Renal pelvis (tissue), 12 donors: ENCODE measurements at places on chromosomes 5 and 9. TPM values are rescaled to one million over a fixed set of nuclear protein-coding genes. Genes with fewer than 3 reads are reported as not detected.

DNA sequence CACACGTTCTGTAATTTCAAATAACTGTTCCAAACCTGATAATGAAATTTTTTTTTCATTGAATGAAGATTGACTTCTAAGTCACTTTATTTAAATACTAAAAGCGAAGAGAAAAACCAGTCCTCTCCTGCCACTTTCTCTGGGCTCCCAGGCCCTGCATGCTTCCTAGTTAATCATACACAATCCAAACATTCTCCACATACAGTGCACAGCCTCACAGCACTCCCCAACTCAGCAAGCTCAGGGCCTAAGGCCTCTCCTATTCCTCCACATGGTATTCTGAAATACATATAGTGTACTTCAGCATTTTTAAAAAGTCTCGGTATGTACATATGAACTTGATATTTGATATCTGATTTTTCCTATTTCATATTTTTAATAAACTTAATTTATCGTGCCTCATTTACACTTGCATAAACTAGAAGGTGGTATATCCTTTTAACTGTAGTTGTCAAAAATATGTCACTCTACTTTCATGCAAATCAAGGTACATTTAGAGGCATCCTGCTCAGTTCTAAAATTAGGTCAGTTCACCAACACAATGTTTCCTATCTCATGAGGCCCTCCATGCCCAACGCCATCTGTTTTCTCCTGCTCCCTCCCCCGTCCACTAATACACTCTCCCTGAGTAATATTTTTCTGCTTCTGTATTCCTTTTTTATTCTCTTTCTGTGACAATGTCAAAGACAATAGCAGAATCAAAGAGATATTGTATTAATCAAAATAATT lies 206.7 kb downstream of the ARRDC3 start:
- DNase-seq = peak; percentile 40

DNA sequence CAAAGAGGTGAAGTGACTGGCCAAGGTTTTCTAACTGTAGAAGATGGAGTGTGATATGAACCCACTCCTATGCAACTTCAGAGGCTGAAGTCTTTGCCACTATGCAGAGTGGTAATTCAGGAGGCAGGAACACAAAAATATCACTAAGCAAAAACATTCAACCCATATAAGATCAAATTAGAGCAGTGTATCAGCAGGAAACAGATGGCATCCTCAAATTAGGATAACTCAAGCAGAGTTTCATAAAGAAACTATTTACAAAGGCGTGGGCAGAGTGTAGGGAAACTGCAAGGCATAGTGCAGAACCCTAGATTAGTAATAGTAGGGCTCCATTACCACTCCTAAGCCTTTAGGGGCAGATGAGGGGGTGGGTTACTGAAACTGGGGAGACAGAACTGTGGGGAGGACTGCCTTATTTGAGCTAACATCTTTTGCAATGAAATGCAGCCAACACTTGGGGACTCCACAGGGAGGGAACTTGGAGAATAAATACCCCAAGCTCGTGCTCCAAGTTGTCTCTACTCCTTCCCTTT lies 72.2 kb downstream of the PTTG1 start:
- no peak for DNase-seq

- DNase-seq = no peak
Observed at GRCh38 chr5:40932766-40933165, 23.5 kb downstream of the C7 start.

DNA sequence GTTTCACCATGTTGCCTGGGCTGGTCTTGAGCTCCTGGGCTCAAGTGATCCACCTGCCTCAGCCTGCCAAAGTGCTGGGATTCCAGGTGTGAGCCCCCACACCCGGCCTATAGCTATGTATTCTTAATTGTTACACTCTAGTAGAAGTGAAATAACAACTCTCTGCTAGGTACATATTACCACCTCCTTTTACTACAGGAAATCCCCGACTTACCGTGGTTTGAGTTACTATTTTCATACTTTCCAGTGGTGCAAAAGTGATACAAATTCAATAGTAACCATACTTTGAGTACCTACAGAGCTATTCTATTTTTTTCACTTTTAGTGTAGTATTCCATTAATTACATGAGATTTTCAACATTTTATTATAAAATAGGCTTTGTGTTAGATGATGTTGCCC lies 719 bp downstream of the ARL14EPL start:
- no peak for DNase-seq

DNA sequence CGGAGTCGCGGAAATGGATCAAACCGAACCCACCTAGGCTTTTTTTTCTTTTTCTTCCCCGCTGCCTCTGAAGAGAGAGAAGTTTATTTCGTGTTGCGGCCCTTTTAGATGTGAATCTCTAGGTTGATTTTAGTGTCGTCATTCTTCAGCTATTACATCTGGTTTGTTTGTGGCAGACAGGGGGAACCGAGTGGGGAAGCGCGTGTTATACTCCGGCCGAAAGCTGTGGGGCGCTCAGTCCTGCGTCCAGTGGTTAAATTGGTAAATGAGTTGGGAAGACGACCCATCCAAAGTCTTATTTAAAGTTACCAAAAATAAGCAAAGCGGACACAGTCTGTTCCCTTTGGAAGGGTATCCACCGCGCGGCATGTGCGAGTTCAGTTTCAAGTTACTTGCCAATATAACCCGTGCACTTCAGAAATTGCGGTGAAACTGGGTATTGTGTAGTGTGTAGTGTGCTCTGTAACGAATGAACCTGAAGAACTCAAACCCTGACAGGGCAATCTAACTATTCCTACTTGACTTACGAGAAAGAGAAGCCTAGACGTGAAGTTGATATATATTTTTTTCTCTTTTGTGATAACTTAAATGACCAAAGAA lies 1.3 kb downstream of the MAN2A1 start:
- peak; percentile 83 for DNase-seq

DNA sequence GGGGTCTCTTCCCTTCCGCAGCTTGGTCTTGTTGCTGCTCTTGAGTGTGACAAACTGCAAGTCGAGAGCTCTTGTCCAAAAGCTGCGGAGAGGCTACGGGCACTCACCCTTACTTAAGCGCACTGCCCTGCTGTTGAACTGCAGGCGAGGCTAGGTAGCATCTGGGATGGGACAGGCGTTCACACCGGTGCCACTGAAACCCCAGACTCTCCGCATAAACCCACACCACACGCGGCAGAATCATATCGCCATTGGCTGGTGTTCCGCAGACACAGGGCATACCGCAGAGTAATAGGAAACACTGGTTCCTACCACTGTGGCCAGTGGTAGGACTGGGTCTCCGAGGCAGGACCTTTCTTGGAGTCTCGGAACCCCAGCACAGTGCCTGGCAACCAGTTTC lies 2.2 kb upstream of the NPR3 start:
- DNase-seq = no peak

DNA sequence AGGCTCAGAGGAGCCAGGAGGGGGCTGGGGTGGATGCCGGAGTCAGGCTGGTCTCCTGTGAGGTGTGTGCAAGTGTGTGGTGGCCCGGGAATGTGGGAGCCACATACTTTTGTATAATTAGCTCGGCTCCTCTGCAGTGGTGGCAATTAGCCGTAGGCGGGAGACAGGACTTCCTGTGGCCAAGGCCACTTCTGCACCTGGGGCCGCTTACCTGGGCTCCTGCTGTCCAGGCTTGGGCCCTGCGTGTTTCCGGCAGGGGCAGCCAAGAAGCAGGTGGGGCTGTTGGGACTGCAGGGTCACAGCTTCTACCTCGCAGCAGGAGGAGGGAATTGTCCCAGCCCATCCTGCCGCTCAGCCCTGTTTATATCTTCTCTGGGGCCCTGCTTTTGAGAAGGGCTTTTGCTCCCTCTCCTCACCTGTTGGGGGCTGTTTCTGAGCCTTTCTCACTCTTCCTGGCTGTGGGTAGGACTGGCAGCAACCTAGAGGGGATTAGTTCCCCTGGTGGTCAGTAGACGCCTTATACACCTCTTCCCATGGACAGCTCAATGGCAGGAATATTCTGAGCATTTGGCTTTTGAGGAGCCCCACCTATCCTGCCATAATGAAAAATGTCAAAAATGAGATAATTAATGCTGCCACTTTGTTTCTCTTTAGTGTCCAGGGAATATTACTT lies 145.4 kb upstream of the PITX1 start:
- no peak for DNase-seq

- no peak for DNase-seq
Observed at GRCh38 chr5:179875741-179876609, 17.4 kb upstream of the MRNIP start.

- no peak for DNase-seq
Observed at GRCh38 chr5:11540112-11540511, 364.1 kb downstream of the CTNND2 start.

GRCh38 chr5:83492331-83492730 lies 20.8 kb downstream of the VCAN start:
- no peak for DNase-seq

- no peak for DNase-seq
Observed at GRCh38 chr5:159619826-159620225, 289.5 kb upstream of the IL12B start.

GRCh38 chr5:37900692-37901091 lies 60.9 kb upstream of the GDNF start:
- DNase-seq = no peak

DNA sequence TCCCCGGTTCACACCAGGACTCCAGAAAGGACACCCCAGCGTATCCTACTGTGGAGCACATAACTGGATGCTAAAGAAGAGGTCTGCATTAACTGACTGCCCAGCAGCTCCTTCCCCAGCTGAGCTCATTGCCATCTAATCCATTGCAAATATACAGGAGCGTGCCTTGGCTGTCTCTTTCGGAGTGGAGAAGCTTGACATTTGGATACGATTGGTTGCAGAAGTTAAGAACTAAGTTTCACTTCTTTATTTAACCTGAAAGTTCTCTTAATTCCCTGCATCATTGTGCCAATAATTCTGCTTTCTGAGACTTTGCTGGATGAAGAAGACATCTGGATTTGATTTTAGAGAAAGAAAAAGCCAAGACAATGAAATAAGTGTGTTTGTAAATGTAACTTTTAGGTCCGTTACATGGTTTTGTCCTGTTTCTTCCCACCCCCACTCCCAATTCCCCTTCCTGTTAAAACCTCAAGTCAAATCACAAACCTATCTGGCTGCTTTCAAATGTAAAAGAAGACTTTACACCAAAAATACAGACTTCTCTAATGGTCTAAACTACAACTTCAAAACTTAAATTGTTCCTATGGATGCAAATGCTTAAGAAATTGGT lies 33.9 kb downstream of the TAS2R1 start:
- DNase-seq = no peak

DNA sequence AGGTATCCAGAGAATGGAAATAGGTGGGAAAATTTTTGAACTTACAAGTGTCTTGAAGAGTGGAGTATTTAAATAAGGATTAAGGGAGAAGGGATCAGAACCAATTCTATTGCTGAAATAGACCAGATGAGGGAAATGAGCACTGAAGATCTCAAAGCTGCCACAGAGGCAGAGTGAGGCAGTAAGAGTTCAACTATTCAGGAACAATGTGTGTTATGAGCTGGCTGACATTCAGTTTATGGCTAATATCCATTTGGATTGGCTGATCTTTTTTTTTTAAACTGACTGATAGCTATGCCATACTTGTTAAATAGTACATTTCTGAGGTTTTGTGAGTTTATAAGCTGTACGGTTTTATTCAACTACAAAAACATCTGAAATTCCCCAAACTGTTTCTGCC lies 95.3 kb upstream of the GNA14 start:
- DNase-seq = no peak

- DNase-seq = no peak
Observed at GRCh38 chr5:83844449-83845068, 123.9 kb upstream of the HAPLN1 start.

GRCh38 chr9:137721899-137722298 lies 103.1 kb downstream of the EHMT1 start:
- DNase-seq = no peak

DNA sequence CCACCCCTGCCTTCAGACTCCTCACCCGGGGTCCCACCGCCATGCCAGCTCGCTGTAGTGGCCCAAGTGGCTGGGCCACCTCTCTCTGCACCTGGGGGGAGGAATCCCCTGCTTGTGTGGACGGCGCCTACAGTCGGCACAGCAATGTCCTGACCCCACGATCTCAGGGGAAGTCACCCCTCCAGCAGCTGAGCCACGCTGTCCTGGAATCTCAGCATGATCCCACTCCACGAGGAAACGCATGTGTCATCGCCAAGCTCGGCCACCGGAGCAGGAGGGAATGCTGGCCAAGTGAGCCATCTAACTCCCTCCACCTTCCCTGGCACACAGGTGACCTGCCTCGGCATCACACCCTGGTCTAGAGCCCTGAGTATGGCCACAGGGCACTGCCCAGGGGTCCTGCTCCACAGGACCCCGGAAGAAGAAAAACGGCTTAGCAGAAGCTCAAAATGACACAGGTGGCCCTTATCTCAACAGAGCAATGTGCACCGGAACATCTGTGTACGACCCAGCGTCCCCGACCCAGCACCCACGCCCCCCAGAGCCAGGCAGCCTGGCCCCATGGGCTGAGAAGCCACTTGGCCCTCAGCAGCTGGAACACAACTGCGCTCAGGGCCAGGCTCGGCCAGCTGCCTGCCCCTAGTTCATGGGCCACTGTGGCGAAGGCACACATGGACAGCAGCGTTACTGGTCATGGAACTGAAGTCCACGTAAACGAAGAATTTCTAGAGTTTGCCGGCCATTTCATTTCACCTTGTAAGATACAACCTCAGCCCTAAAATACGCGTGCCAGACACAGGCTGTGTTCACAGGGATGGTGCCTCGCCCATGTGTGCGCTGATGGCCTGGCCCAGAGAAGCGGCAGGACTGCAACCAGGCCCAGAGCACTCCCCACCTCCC lies 23.4 kb upstream of the CAMSAP1 start:
- DNase-seq = no peak

GRCh38 chr5:178273665-178274541 lies 41.3 kb upstream of the PHYKPL start:
- no peak for DNase-seq

MEGF10 gene
- 0.99 TPM for polyA plus RNA-seq

SYNPO gene
- polyA plus RNA-seq = 111 TPM

DOCK2 gene
- polyA plus RNA-seq = 2.1 TPM

ATOX1 gene
- polyA plus RNA-seq = 102 TPM
